ENCODE measurements at places on chromosomes 2 and 18. TPM values are rescaled to one million over a fixed set of nuclear protein-coding genes. Genes with fewer than 3 reads are reported as not detected.

DNA sequence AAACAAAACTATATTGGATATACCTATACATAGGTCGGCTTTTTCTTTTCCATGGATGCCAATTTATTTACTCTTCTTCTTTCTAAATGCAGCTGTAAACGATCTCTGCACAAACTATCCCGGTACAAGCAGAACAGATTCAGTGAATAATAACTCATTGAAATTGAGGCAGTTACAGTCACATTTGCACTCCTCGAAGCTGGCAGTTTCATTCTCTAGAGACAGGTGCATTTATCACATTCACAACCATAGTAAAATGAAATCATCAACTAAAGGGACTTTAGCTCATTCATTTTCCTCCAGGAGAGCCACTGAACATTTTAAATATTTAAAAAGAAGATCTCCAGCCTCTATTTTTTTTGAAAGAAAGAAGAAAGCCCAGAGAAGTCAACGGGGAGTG, 551.7 kb downstream of the LRP1B start:
- no peak overlapping the region for H3K4me3 ChIP-seq
- DNase-seq, result no peak
- H3K4me1 ChIP-seq, result no peaks in the 10 kb centered on the region
- H3K27ac ChIP-seq, result no peak overlapping the region

- H3K4me1 ChIP-seq, result no peaks in the 10 kb centered on the region
- no peaks in the 10 kb centered on the region for H3K27me3 ChIP-seq
- no peak overlapping the region for H3K27ac ChIP-seq
- H3K36me3 ChIP-seq, result no peaks in the 10 kb centered on the region
These were observed 176.5 kb downstream of the LTBP1 start for GRCh38 chr2:33123216-33123615.

DNA sequence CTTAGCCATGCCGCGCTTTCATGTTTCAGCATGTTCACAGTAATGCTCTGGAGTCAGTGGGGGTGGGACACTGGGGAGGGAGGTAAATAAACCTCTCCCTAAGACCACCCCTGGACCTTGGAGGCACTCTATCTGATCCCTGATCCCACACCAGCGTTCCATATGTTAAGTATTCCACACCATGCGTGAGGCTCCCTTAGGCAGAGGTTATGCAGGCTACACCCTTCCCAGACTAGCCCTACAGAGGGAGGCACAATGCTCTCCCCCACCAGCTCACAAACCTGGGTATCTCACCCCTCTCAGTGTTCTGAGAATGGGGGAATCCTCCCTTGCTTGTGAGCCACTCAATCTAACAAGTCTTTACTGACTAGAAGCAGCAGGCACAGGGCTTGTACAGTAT, 1610.4 kb upstream of the ZEB2 start:
- H3K4me1 ChIP-seq, result no peaks in the 10 kb centered on the region
- DNase-seq, result no peak
- no peak overlapping the region for H3K4me3 ChIP-seq

- H3K36me3 ChIP-seq, result no peaks in the 10 kb centered on the region
- no peaks in the 10 kb centered on the region for H3K4me1 ChIP-seq
- H3K27ac ChIP-seq, result no peak overlapping the region
- H3K4me3 ChIP-seq, result no peak overlapping the region
- no peaks in the 10 kb centered on the region for H3K27me3 ChIP-seq
- DNase-seq, result no peak
These were observed 521.2 kb upstream of the POU3F3 start for GRCh38 chr2:104332731-104333130.

- H3K27me3 ChIP-seq, result no peaks in the 10 kb centered on the region
- DNase-seq, result no peak
- H3K4me3 ChIP-seq, result no peak overlapping the region
- H3K36me3 ChIP-seq, result no peaks in the 10 kb centered on the region
- no peaks in the 10 kb centered on the region for H3K4me1 ChIP-seq
These were observed 28.6 kb upstream of the CUL3 start for GRCh38 chr2:224613543-224614286.

GRCh38 chr2:27689424-27689823, 25.7 kb downstream of the SLC4A1AP start:
- no peak for DNase-seq
- H3K4me3 ChIP-seq, result no peak overlapping the region
- H3K36me3 ChIP-seq, result peaks cover 30% of the 10 kb centered on the region

- no peak overlapping the region for H3K27ac ChIP-seq
- no peak overlapping the region for H3K4me3 ChIP-seq
- H3K4me1 ChIP-seq, result no peaks in the 10 kb centered on the region
- DNase-seq, result no peak
- no peaks in the 10 kb centered on the region for H3K27me3 ChIP-seq
These were observed 35.6 kb downstream of the IFIH1 start for GRCh38 chr2:162282765-162283425.

Gene ZNF514
- total RNA-seq, result 35.2 TPM

Gene D2HGDH
- 53.9 TPM for total RNA-seq

Gene ITPRIPL1
- total RNA-seq, result 11.5 TPM
